ENCODE measurements at places on chromosomes 13 and 19.

GRCh38 chr19:51185069-51185867 is 39.6 kb upstream of the CD33 start:
- no peak for DNase-seq

GRCh38 chr13:38967446-38967845 is 23.2 kb downstream of the STOML3 start:
- DNase-seq, result no peak

GRCh38 chr13:109844396-109844795 is 58.0 kb upstream of the IRS2 start:
- peak; percentile 61 for DNase-seq

GRCh38 chr19:29815231-29815630 is 3.4 kb downstream of the CCNE1 start:
- DNase-seq, result no peak

- no peak for DNase-seq
These were observed 274.6 kb downstream of the ITGBL1 start for GRCh38 chr13:101727118-101727517.

DNA sequence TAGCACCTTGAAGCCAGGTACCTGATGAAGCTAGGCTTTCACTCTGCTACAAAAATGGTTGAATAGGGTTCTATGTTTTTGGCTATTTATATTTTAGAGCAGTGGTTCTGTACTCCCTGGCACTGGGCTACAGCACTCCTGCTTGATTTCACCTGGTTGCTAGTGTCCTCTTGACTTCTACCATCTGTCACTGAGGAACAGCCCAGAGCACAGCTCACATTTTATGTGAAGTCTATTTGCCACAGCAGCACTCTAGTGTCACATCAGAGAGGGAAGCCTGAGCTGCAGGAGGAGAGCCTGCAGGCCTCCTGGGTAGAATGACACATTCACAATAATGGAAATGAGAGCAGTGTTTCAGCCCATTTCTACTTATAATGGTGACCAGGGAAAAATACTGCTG is 184.2 kb downstream of the ZNF486 start:
- DNase-seq, result no peak

- no peak for DNase-seq
These were observed 1510.3 kb downstream of the PCDH9 start for GRCh38 chr13:65719831-65720230.

DNA sequence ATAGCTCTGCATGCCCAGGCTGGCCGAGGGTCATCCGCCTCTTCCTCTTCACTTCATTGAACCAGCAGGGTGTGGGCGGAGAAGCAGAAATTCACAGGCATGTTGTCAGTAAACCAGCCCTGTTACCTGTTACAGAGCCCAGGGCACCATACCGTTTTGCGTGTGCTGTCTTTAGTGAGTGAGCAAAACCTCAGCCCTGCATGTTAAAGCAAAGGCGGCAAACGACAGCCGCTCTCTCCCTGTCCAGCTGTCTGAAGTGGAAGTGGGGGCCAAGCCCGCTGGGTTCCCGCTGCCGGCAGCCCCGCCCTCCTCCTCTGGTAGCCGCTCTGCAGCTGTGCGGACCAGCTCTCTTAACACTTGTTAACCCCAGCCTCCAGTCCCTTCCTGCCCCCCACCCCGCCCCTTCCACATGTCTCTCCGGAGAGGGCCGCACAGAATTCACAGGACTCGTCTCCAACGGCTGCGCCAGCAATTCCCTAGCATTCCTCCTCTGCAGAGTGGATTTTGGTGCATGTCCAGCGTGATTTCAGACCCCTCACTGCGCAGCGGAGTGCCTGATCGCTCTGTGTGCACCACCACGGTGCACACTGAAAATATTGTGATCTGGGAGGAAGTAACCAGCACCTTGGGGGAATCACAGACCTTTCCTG is 12.7 kb downstream of the KLHL26 start:
- peak; percentile 74 for DNase-seq

Data from fibroblast of lung (primary cell).